Ascending aorta (tissue), 2 donors: ENCODE measurements at places on chromosomes 5 and 9. TPM values are rescaled to one million over a fixed set of nuclear protein-coding genes. Genes with fewer than 3 reads are reported as not detected.

DNA sequence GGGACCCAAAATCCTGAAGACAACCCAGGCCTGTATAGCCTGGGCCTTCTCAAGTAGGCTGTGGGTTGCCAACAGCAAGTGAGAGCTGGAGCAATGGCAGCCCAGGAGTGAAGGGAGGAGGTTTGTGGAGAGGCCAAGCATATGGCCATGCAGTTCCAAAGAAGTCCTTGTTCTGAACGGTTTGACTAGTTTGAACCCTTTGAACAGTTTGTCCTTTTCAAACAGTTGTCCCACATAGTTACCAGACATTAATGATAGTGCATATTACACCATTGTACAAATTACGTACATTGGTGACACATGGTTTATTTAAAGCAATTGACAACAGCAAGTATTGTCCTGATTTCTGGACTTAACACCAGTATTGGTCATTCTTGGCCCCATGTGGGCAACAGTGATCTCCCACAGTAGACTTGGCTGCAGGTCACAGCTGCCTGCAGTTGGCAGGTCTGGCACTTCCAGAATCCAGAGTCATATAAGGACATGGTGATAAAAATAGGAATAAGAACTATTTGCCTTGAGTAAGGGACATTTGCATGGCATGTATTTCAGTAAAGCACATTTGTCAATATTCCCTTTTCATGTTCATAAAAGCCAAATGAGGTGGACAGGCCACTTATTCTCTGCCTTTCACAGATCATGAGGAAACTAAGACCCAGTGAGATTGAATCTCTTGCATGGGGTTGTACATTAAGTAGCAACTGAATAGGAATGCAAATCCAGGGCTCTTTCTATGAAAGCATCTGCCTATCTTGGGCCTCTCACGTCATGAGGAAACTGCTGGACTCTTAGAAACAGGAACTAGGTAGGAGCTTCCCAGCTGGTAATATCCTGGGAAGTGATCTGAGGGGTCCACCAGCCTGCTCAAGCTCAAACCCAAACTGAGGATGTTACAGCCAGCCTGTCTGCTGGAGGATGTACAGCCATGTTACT lies 30.3 kb downstream of the SLC25A48 start:
- no peak for DNase-seq
- H3K4me3 ChIP-seq, result no peak overlapping the region
- H3K36me3 ChIP-seq, result no peaks in the 10 kb centered on the region
- H3K27ac ChIP-seq, result no peak overlapping the region
- H3K4me1 ChIP-seq, result no peaks in the 10 kb centered on the region

GRCh38 chr5:128053291-128053954 lies 30.1 kb upstream of the SLC12A2 start:
- no peak for DNase-seq
- no peaks in the 10 kb centered on the region for H3K27me3 ChIP-seq
- peak overlapping the region; percentile 75 for H3K27ac ChIP-seq
- no peaks in the 10 kb centered on the region for H3K4me1 ChIP-seq
- H3K4me3 ChIP-seq, result no peak overlapping the region

DNA sequence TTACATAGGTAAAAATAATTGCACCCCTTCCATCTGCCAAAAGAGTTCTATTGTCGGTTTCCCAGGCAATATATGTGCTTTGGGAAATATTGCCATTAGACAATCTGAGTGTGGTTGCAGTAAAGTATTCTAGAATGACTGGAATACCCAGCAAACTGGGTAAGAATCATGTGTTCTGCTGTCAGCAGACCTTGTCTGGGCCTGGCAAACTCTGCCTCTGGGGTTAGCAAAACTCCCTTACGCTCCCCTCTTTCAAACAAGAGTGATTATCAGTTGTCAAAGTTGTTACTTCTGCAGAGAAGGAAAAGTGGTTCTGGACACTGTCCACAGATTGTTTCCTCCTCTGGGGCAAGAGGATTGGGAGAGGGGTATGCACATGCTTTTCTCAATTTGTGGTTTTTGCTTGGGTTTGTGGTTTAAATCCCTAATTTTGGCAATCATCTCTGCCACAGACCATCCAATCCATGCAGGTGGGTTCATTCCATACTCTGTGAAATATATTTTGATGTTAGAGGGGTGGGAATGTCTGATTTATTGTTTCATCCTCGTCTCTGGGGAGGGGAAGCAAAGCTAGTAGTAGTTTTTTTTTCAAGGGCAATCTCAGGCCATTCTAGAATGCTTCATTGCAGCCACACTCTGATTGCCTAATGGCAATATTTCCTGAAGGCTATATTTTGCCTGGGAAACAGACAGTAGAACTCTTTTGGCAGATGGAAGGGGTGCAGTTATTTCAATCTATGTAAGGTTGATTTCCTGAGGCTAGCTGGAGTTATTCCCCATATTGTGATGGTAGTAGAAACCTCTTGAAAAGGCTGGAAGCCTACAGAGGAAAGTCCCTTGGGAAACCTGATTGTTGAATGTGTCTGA lies 24.0 kb upstream of the TNFSF15 start:
- no peak overlapping the region for H3K4me3 ChIP-seq
- H3K36me3 ChIP-seq, result no peaks in the 10 kb centered on the region
- H3K4me1 ChIP-seq, result no peaks in the 10 kb centered on the region
- no peaks in the 10 kb centered on the region for H3K27me3 ChIP-seq
- DNase-seq, result no peak

The GPR151 gene
- not detected for total RNA-seq

- peaks cover 3% of the 10 kb centered on the region for H3K4me1 ChIP-seq
- no peaks in the 10 kb centered on the region for H3K27me3 ChIP-seq
- no peak overlapping the region for H3K4me3 ChIP-seq
- no peak for DNase-seq
Observed at GRCh38 chr5:14250748-14251701, 107.9 kb downstream of the TRIO start.

The SMIM33 gene
- not detected for total RNA-seq

DNA sequence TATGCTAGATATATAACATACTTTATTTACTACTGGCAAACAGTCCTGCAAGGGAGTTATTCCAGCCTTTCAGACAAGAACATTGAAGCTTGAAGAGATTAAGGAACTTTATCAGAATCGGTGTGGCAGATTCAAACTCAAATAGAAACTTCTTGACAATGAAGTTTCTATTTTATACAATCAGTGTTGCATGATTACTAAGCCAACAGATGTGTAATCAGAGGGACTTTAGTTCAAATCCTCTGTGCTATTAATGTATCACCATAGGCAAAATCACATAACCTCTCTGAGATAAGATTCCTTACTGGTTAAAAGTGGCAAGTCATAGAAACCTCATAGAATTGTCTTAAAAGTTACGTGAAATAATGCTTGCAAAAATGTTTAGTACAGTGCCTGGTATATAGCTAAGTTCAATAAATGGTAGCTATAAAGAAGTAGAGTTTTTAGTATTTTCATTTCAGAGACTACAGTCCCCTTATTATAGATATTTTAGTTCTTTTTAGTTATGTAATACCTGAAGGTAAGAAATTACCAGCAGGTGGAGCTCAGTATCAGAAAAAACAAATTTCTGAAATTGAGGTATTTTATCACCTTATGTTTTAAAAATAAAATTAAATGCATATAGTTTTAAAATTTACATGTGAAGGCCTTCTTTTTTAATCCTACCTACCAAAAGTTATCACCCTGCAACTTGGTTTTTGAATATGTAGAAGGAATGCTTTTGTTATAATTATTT lies 172.1 kb downstream of the FER start:
- DNase-seq, result no peak
- H3K36me3 ChIP-seq, result no peaks in the 10 kb centered on the region
- H3K27me3 ChIP-seq, result no peaks in the 10 kb centered on the region
- no peaks in the 10 kb centered on the region for H3K4me1 ChIP-seq
- H3K27ac ChIP-seq, result no peak overlapping the region

The LRRC19 gene
- not detected for total RNA-seq

- H3K36me3 ChIP-seq, result peaks cover 20% of the 10 kb centered on the region
- H3K4me1 ChIP-seq, result no peaks in the 10 kb centered on the region
- DNase-seq, result no peak
- H3K27me3 ChIP-seq, result no peaks in the 10 kb centered on the region
Observed at GRCh38 chr9:129102791-129103594, 7.6 kb downstream of the CRAT start.

- H3K4me3 ChIP-seq, result no peak overlapping the region
- no peak for DNase-seq
- no peaks in the 10 kb centered on the region for H3K36me3 ChIP-seq
- H3K4me1 ChIP-seq, result no peaks in the 10 kb centered on the region
- H3K27me3 ChIP-seq, result no peaks in the 10 kb centered on the region
Observed at GRCh38 chr9:102354041-102354440, 615.6 kb upstream of the GRIN3A start.

The SPINK6 gene
- not detected for total RNA-seq

GRCh38 chr9:115733318-115734110 lies 420.1 kb upstream of the PAPPA start:
- H3K4me3 ChIP-seq, result no peak overlapping the region
- no peaks in the 10 kb centered on the region for H3K36me3 ChIP-seq
- DNase-seq, result no peak
- no peaks in the 10 kb centered on the region for H3K27me3 ChIP-seq
- no peak overlapping the region for H3K27ac ChIP-seq
- H3K4me1 ChIP-seq, result no peaks in the 10 kb centered on the region

GRCh38 chr9:76562511-76562911 lies 103.5 kb downstream of the GCNT1 start:
- no peaks in the 10 kb centered on the region for H3K36me3 ChIP-seq
- no peaks in the 10 kb centered on the region for H3K27me3 ChIP-seq
- H3K27ac ChIP-seq, result peak overlapping the region; percentile 7
- H3K4me3 ChIP-seq, result no peak overlapping the region
- no peaks in the 10 kb centered on the region for H3K4me1 ChIP-seq
- no peak for DNase-seq

The SPATA31E1 gene
- total RNA-seq, result not detected

DNA sequence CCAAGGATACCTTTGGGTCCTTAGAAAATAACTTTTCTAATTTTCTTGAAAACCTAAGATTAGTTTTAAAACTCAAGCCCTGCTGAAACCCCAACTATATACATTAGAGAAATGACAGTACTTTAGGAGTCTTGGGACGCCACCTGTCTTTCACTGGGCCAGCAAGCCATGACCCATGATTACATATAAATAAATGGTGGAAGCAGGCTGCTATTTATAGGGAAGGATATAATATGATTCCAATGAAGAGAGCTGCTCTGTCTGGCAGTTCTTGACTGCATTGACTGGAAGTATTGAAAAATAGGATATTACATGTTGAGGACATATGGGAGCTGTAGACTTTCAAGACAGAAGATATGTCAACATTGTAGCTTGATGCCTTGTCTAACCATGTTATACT lies 7.3 kb downstream of the JMY start:
- no peak overlapping the region for H3K4me3 ChIP-seq
- DNase-seq, result no peak
- H3K4me1 ChIP-seq, result peaks cover 10% of the 10 kb centered on the region
- no peak overlapping the region for H3K27ac ChIP-seq
- H3K27me3 ChIP-seq, result no peaks in the 10 kb centered on the region

DNA sequence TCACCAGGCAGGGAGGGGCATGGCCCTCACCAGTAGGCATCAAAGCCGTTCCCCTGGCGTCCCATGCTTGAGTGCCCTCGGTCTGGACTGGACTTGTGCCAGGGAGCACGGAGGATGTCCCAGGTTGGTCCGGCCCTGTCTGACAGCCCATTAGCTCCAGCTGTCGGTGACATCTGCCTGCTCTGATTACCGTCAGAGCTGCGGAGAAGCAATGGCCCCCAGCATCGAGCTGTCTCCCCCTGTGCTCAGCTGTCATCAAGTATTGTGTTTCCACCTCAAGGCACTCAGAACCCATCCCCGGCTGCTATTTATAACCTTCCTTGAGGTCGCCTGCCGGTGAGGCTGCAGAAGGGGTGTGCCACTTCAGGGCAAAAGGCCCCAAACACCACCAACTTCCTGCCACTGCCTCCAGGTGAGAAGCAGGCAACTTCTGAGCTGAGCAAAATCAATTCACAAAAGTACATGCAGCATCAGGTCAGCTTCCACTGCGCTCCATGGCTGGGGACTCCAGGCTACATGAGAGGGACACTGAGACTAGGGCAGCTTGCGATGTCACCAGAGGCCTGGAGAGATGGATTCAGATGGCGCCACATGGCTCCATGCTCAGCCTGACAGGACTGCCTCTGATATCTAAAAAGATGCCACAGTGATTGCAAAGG lies 142.7 kb downstream of the C5orf15 start:
- no peaks in the 10 kb centered on the region for H3K4me1 ChIP-seq
- no peak overlapping the region for H3K27ac ChIP-seq
- H3K36me3 ChIP-seq, result no peaks in the 10 kb centered on the region
- H3K4me3 ChIP-seq, result no peak overlapping the region
- DNase-seq, result no peak
- no peaks in the 10 kb centered on the region for H3K27me3 ChIP-seq

The PCDHGA5 gene
- 4.5 TPM for total RNA-seq

The ZNF484 gene
- 16.9 TPM for total RNA-seq

The SLC1A3 gene
- 3.0 TPM for total RNA-seq

The FUT7 gene
- not detected for total RNA-seq

The ABO gene
- 4.8 TPM for total RNA-seq
